ENCODE measurements at places on chromosomes 1 and 21.

GRCh38 chr21:43697758-43698643, 20.9 kb upstream of the PDXK start:
- no peaks in the 10 kb centered on the region for H3K36me3 ChIP-seq
- no peak for DNase-seq
- H3K4me1 ChIP-seq: peaks cover 5% of the 10 kb centered on the region
- H3K27ac ChIP-seq: no peak overlapping the region
- no peak overlapping the region for H3K4me3 ChIP-seq

DNA sequence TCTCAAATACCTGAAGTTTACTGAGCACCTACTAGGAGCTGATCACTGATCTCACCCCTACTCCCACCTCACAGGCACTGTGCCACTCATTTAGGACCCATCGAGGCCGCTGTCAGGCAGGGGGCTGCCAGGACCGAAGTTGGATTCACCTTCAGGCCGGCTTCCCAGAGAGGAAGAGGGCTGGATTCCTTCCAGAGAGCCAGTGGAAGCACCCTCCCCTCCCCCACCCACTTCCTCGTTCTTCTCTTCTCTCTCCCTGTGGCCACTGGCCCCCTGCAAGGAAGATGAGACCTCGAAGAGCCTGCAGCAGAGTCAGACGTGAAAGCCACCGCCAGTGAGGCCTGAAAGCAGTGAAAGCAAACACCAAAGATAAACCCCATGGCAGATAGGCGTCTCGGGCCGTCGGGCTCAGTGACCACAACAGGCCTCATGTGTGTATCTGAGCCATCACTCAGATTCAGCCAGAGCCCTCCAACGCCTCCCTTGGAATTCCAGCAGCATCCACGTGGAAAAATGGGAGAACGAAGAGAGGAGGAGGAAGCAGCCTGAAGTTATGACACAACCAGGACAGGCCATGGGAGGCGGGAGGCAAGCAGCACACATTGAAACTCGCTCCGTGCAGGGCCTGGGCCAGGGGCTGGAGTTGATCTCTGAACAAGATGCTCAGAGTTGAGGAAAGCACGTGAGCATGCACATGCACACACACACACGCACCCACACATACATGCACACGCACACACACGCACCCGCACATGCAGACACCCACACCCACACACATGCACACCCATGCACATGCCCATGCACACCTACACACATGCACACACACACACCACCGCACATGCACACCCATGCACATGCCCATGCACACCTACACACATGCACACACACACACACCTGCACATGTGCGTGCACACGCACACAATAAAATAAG, 6.2 kb upstream of the AGTRAP start:
- peaks cover 16% of the 10 kb centered on the region for H3K4me1 ChIP-seq
- no peak overlapping the region for H3K27ac ChIP-seq
- no peak for DNase-seq
- H3K4me3 ChIP-seq: no peak overlapping the region
- H3K36me3 ChIP-seq: no peaks in the 10 kb centered on the region
- H3K27me3 ChIP-seq: no peaks in the 10 kb centered on the region

- H3K36me3 ChIP-seq: no peaks in the 10 kb centered on the region
- H3K27ac ChIP-seq: no peak overlapping the region
- H3K4me3 ChIP-seq: no peak overlapping the region
- DNase-seq: no peak
- H3K27me3 ChIP-seq: peaks cover 55% of the 10 kb centered on the region
Measured at GRCh38 chr1:92478393-92478792, 8.3 kb downstream of the GFI1 start.

GRCh38 chr21:46127239-46128105, 27.9 kb downstream of the FTCD start:
- peaks cover 17% of the 10 kb centered on the region for H3K4me1 ChIP-seq
- no peaks in the 10 kb centered on the region for H3K27me3 ChIP-seq
- DNase-seq: peak; percentile 14
- H3K4me3 ChIP-seq: no peak overlapping the region
- H3K36me3 ChIP-seq: peaks cover 38% of the 10 kb centered on the region

GRCh38 chr1:74689621-74690363, 16.2 kb upstream of the ERICH3 start:
- no peaks in the 10 kb centered on the region for H3K27me3 ChIP-seq
- no peak for DNase-seq
- no peaks in the 10 kb centered on the region for H3K4me1 ChIP-seq

- no peak for DNase-seq
- no peak overlapping the region for H3K4me3 ChIP-seq
- H3K4me1 ChIP-seq: no peaks in the 10 kb centered on the region
- H3K27me3 ChIP-seq: no peaks in the 10 kb centered on the region
- H3K36me3 ChIP-seq: no peaks in the 10 kb centered on the region
Measured at GRCh38 chr1:177282976-177283375, 112.2 kb downstream of the BRINP2 start.
